ENCODE measurements at places on chromosomes 5 and 9. TPM values are rescaled to one million over a fixed set of nuclear protein-coding genes. Genes with fewer than 3 reads are reported as not detected.

The C5orf34 gene
- 4.4 TPM for total RNA-seq

The SLCO4C1 gene
- 0.92 TPM for total RNA-seq

The TAF11L7 gene
- total RNA-seq, result not detected

The SCGB3A2 gene
- not detected for total RNA-seq

The PCDHA1 gene
- 13.8 TPM for total RNA-seq

The MCC gene
- total RNA-seq, result 26.8 TPM

The MBLAC2 gene
- total RNA-seq, result 29.5 TPM

The SLC6A7 gene
- total RNA-seq, result 20.5 TPM

The MYMK gene
- total RNA-seq, result not detected

The DCANP1 gene
- not detected for total RNA-seq

The INSL4 gene
- not detected for total RNA-seq

The MRRF gene
- total RNA-seq, result 25.1 TPM

The SLC6A3 gene
- 12.5 TPM for total RNA-seq

The PTGES gene
- 9.5 TPM for total RNA-seq

The SHISAL2B gene
- total RNA-seq, result 0.92 TPM

The C5 gene
- total RNA-seq, result 6.9 TPM

The KLF4 gene
- total RNA-seq, result 4.8 TPM

The PLAC8L1 gene
- total RNA-seq, result 0.69 TPM

The HTR1A gene
- 5.5 TPM for total RNA-seq

The GBGT1 gene
- total RNA-seq, result 3.7 TPM

The DPYSL3 gene
- total RNA-seq, result 884 TPM

The ZDHHC11B gene
- 7.6 TPM for total RNA-seq

The WHRN gene
- total RNA-seq, result 5.8 TPM

The C7 gene
- 3.9 TPM for total RNA-seq

The FEM1C gene
- total RNA-seq, result 55.4 TPM

The C9 gene
- total RNA-seq, result not detected

The STK32A gene
- 25.4 TPM for total RNA-seq

The CCDC171 gene
- 21.9 TPM for total RNA-seq

The C9orf72 gene
- total RNA-seq, result 61.8 TPM

The SAXO1 gene
- total RNA-seq, result not detected

The MTRR gene
- total RNA-seq, result 30.2 TPM

The ZNF782 gene
- 27.2 TPM for total RNA-seq

The IFNE gene
- total RNA-seq, result not detected

The IPO11 gene
- 41.5 TPM for total RNA-seq
